ENCODE measurements at places on chromosomes 7 and 10. TPM values are rescaled to one million over a fixed set of nuclear protein-coding genes. Genes with fewer than 3 reads are reported as not detected.

DNA sequence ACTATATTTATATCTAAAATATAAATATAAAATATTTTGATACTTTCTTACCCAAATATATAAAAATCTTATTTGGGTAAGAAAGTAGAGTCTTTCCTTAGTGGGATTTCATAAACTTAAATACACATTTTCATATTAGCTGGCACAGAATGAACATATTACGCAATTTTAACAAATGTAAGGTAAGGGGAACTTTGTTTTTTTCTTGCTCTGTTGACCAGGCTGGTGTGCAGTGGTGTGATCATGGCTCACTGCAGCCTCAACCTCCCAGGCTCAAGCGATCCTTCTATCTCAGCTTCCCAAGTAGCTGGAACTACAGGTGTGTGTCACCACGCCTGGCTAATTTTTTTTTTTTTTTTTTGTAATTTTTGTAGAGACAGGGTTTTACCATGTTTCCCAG lies 18.3 kb downstream of the CYP26A1 start:
- no peak overlapping the region for H3K27ac ChIP-seq
- no peaks in the 10 kb centered on the region for H3K4me1 ChIP-seq
- no peak overlapping the region for H3K4me3 ChIP-seq
- no peak for DNase-seq

- no peaks in the 10 kb centered on the region for H3K27me3 ChIP-seq
- peaks cover 23% of the 10 kb centered on the region for H3K36me3 ChIP-seq
- no peak overlapping the region for H3K4me3 ChIP-seq
- H3K4me1 ChIP-seq = peaks cover 9% of the 10 kb centered on the region
- no peak overlapping the region for H3K27ac ChIP-seq
These were observed 214.2 kb upstream of the KAT6B start for GRCh38 chr10:74612195-74612594.

DNA sequence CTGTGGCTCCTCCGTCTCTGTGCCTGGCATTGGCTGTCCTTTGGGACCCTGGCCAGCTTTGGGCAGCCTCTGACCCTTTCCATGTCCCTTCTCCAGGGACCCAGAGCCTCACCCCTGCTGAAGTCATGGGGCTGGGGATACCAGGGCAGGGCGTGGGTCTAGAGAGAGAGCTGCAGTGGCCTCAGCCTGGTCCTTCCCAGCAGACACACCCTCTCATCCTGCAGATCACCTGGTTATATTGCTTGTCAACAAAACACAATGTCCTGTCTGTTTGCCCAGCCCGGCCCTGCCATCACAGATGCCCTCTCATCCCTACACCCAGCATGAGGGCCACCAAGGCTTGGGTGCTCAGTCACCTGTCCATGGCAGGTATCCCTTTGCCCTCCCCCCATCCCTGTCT lies 1.8 kb downstream of the MUC17 start:
- no peak for DNase-seq
- no peak overlapping the region for H3K27ac ChIP-seq
- H3K27me3 ChIP-seq = peaks cover 7% of the 10 kb centered on the region
- H3K4me3 ChIP-seq = no peak overlapping the region
- no peaks in the 10 kb centered on the region for H3K36me3 ChIP-seq

DNA sequence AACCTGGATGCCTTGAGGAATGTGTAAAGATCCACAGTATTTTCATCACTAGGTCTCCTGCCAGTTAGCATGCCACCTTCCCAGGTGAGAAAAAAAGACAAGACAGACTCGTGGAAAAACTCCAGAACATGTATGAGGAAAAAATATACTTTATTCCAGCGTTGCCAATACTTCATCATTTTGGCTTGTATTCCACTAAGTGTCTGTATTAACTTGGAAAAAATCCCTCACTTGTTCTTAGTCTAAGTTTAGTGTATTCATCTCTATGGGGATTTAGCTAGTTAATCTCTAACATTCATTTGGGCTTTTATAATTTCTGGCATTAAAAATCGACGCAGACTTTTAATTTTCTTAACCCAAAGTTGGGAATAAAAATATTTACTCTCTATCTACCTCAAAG lies 759.4 kb downstream of the SORCS1 start:
- H3K4me3 ChIP-seq = no peak overlapping the region
- no peaks in the 10 kb centered on the region for H3K4me1 ChIP-seq
- no peak overlapping the region for H3K27ac ChIP-seq
- no peak for DNase-seq
- no peaks in the 10 kb centered on the region for H3K27me3 ChIP-seq
- H3K36me3 ChIP-seq = no peaks in the 10 kb centered on the region

DNA sequence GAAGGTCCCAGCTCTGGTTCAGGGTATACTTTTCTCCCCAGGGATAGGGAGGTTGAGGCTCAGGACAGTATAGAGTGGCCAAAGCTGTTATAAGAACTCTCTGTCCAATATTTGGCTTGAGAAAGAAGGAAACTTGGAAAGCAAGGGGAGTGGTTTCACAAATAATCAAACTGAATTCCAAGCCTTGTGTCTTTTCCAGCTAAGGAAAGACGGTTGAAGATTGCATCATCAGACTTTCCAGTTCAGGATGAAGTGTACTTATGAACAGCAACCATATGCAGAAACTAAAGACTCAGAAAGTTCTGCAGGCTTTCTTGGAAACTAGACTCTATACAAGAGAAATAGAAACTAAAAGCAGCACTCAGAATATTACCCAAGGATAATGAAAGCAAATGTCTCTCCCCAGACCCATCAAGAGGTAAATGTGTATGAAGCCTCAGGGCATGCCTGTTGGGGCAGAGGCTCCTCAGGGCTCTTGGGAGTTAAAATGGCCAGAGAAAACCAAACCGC lies 46.4 kb downstream of the RAMP3 start:
- peaks cover 39% of the 10 kb centered on the region for H3K4me1 ChIP-seq
- H3K4me3 ChIP-seq = no peak overlapping the region
- H3K36me3 ChIP-seq = no peaks in the 10 kb centered on the region
- DNase-seq = no peak
- H3K27me3 ChIP-seq = peaks cover 21% of the 10 kb centered on the region

GRCh38 chr10:84194424-84195043 lies at the start of gene CDHR1:
Gene CDHR1, plus strand, starts transcription at chr10:84194537. Its CDS starts 224 bp downstream, at chr10:84194761.
- H3K4me1 ChIP-seq = no peaks in the 10 kb centered on the region
- no peak for DNase-seq
- H3K36me3 ChIP-seq = no peaks in the 10 kb centered on the region
- no peak within 1 kb of the TSS for H3K27ac ChIP-seq
- peak within 1 kb of the TSS; percentile 19 for H3K4me3 ChIP-seq
- H3K27me3 ChIP-seq = peaks cover 43% of the 10 kb centered on the region

The ELFN1 gene
- total RNA-seq = not detected

The MEOX2 gene
- not detected for total RNA-seq

The CCDC3 gene
- 0.09 TPM for total RNA-seq

The GSTO2 gene
- total RNA-seq = 1.4 TPM

Measured in activated T-helper 2 cell treated with anti-CD3 and anti-CD28 coated beads, Interferon-gamma antibody, Interleukin-2, Interleukin-4, amounts not matched to agents 10 μg/mL and 5 μg/mL and 100 μg/mL, durations not matched to agents 14 hours and 24 hours and 36 hours (primary cell).